ENCODE measurements at places on chromosomes 2 and 18.

GRCh38 chr18:36459786-36460185 lies 162.3 kb downstream of the FHOD3 start:
- DNase-seq = no peak

- peak; percentile 65 for DNase-seq
Observed at GRCh38 chr2:156589381-156590079, 153.4 kb downstream of the GPD2 start.

GRCh38 chr18:40583671-40584070 lies 1371.4 kb upstream of the PIK3C3 start:
- no peak for DNase-seq

DNA sequence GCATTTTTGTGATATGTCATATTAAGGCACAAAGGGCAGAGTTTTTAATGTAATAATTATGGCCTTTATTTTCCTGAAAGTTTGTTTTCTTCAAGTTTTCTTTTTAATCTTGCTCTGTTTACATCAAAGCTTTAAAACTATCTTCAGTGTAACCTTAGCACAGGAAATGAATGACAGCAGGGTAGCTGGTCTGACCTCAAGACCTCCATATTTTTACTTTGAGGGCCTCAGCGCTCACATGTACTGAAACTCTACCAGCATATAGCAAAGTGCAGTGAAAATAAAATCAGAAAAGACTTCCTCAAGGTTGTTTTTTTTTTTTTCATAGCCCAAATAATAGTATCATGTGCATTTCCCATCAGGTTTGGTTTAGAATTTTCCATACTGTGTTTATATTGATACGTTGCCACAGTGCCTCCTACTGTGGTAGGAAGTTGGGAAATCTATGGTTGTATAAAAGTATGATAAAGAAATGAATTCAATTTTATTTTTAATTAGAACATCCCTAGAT lies 163.4 kb downstream of the UBE2E3 start:
- DNase-seq = no peak

- DNase-seq = no peak
Observed at GRCh38 chr18:76490670-76491472, 4.2 kb downstream of the ZNF516 start.

DNA sequence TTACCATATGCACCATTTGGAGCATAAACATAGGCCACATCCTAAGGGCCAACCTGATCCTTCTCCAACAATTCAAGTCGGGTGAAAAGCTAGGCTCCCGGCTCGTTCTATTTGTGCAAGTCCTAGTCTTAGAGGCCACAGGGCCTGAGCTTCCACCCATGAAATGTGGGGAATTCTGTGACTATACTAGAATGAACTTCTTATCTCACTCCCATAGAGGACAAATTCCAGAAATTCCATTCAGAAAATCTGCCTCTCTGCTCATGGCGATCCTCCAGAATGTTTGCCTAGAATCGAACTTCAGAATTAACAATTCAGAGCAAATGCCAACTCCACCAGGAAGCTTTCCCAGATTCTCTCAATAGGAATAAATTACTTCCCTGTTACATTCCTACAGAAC lies 187.9 kb downstream of the BCL11A start:
- no peak for DNase-seq

GRCh38 chr2:113209011-113209645 lies 35.4 kb downstream of the PSD4 start:
- DNase-seq = no peak

DNA sequence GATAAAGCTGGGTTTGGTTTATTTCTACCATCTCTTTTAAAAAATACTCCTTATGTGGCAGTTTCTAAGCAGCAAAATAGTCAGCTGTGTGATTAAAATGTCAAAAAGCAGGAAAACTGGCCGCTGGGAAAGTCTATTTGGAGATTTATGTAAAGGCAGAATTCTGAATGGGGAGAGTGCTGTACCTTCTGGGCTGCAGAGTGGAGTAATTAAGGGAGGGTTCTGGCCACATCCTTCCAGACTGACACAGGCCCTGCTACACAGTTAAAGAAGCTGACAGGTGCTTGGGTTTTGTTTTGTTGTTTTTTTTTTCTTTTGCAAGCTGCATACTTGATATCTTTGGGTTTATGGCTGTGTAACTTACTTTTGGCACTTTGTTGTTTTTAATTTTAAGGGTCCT lies 157.2 kb downstream of the WDSUB1 start:
- DNase-seq = no peak

DNA sequence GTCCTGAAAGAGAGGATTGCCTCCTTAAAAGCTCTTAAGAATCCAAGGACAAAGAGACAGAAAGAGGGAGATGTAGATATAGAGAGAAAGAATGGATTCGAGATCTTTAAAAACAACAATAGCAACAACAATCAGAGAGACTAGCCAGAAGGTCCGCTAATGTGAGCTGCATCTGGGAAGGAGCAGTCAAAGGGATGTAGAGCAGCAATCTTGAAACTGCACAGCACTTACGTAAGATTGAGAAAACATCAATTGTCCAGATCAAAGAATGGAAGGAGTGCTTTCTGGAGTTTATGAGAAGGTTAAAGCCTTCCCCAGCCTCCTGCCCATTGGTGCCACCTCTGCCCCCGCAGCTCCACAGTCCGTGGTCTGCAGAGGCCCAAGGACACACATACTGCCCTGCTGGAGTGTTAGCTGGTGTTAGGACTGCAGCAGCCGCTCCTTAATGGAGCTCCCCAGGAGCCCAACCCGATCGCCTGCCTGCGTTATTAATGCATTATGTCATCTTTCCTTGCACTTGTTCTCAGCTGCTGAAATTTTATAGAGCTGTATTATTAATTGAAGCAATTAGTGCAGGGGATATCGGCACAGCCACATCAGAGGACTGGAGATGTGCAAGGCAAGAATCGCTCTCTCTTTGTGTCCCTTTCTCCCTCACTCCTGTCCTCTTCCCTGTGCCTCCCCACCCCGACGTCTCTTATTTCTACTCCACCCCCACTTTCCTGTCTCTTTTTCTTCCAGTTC lies 94.2 kb upstream of the STPG4 start:
- peak; percentile 29 for DNase-seq

DNA sequence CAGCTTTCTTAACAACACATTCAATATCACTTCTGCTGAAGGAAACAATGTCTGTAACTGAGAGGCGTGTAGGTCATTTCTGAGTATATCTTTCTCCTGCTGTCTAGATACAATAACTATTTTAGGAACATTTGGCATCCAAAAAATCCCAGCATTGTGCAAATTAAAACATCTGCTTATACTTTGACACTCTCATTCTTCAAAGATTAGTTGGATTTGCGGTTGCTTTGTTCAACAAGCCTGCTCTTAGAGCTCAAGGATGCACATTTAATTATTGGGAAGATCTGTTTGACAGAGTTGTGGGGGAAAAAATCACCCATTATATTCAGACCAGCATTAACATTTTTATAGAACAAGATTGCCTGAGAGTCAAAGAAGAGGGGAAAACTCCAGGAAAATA lies 449.5 kb upstream of the HNRNPA3 start:
- DNase-seq = peak; percentile 11

- DNase-seq = no peak
Observed at GRCh38 chr2:16861111-16861510, 195.5 kb upstream of the CYRIA start.

- peak; percentile 88 for DNase-seq
Observed at GRCh38 chr2:73260338-73260984, 23.8 kb downstream of the FBXO41 start.

DNA sequence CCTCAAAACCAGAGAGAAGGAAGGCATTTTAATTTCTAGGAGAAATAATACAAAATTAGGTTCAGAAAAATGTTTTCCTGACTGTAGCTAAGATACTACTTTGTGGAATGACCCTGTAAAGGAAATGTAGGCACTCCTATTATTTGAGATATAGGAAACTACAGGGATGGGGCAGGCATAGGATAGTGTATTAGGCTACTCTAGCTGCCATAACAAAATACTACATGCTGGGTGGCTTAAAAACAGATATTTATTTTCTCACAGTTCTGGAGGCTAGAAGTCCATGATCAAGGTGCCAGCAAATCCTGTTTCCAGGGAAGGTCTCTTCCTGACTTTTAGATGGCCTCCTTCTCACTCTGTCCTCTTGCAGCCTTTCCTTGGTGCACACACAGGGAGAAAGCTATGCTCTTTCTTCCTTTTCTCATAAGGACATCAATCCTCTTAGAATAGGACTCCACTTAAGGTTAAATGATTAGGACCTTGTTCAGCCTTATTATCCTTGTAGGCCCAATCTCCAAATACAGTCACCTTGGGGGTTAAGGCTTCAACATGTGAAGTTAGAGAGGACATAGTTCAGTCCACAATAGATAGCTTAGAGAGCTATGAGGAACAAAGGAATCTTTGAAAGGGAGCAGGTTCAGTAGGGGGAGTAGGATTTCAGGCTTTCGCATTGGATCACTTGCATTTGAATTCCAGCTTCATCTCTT lies 14.0 kb upstream of the CAVIN2 start:
- no peak for DNase-seq

DNA sequence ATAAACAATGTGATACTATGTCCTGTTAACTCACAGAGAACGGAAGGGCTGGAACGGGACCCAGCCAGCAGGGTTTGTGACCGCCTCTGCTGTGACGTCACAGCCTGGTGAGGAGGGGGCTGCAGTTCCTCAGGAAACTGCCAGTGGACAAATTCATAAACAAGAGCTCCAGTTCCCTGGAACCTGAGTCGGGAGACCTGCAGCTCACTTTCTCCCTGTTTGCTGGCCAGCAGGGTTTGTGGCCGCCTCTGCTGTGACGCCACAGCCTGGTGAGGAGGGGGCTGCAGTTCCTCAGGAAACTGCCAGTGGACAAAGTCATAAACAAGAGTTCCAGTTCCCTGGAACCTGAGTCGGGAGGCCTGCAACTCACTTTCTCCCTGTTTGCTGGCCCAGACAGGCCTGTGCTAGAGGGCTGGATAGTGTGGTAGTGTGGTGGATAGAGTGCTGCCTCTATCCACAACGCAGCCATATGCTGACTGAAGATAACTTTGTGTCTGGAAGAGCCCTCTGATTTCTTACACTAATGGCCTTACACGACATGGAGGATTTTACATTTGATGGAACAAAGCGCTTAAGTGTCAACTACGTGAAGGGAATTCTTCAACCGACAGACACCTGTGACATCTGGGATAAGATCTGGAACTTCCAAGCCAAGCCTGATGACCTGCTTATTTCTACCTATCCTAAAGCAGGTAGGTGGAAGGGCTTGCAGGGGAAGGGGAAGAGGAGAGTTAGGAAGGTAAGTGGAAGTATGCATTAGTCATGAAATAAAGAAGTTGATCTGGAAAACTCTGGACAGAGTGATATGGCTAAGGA lies at the start of gene SULT1C4:
SULT1C4 (plus strand) TSS at position 140 of the 816 bp plus-strand sequence; CDS start at position 524, 384 bp downstream.
- DNase-seq = no peak

GRCh38 chr2:230905448-230906421 lies 19.3 kb downstream of the GPR55 start:
- DNase-seq = no peak

DNA sequence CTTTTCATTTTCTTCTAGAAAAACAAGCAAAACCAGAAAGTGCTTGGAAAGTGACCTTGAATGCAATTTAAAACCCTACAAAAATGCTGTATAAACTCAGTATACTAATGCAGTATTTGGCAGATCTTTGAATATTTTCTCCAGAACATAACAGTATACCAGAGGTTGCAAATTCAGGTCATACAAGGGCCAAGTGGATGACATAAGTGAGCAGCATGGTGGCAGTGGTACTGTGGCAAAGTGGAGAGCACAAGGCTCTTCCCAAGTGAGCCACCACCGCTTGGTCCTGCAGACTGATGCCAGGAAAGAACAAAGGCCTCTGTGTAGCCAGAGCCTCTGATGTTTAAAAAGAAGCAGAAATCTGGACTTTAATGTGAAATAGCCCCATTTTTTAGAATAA lies 33.1 kb downstream of the METTL4 start:
- no peak for DNase-seq

- no peak for DNase-seq
Observed at GRCh38 chr2:127679680-127680361, 4.5 kb upstream of the LIMS2 start.

GRCh38 chr2:206396211-206396610 lies 47.1 kb upstream of the ADAM23 start:
- no peak for DNase-seq

DNA sequence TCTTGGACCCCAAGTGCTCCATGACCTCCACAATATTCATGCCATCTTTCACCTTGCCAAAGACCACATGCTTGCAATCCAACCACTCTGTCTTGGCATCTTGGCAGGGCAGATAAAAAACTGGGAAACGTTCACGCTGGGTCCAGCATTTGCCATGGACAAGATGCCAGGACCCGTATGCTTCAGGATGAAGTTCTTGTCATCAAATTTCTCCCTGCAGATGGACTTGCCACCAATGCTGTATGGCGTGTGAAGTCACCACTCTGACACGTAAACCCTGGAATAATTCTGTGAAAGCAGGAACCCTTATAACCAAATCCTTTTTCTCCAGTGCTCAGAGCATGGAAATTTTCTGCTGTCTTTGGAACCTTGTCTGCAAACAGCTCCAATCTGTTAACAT lies 21.5 kb downstream of the CNOT11 start:
- no peak for DNase-seq

GRCh38 chr2:156083763-156084493 lies 248.6 kb downstream of the NR4A2 start:
- DNase-seq = no peak

DNA sequence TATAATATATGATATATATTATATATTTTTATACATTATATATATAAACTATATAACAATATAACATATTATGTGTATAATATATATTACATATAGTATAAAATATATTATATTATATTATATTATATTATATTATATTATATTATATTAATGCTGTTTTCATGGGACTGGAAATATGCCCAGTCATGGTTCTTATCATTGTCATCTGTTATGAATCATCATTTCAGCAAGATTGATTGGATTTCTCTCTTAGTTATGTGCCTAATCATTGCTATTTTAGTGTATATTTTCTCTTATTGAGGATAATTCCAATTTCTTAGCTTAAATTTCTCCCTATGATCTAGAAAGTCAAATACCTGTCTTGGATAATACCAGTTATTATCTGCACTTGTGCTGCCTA lies 617.8 kb downstream of the TRIB2 start:
- DNase-seq = no peak

GRCh38 chr18:55651236-55651635 lies 63.2 kb upstream of the TCF4 start:
- DNase-seq = no peak

GRCh38 chr2:129849559-129850160 lies 129.8 kb upstream of the RAB6C start:
- DNase-seq = peak; percentile 72
